ENCODE measurements at places on chromosomes 11 and 22.

DNA sequence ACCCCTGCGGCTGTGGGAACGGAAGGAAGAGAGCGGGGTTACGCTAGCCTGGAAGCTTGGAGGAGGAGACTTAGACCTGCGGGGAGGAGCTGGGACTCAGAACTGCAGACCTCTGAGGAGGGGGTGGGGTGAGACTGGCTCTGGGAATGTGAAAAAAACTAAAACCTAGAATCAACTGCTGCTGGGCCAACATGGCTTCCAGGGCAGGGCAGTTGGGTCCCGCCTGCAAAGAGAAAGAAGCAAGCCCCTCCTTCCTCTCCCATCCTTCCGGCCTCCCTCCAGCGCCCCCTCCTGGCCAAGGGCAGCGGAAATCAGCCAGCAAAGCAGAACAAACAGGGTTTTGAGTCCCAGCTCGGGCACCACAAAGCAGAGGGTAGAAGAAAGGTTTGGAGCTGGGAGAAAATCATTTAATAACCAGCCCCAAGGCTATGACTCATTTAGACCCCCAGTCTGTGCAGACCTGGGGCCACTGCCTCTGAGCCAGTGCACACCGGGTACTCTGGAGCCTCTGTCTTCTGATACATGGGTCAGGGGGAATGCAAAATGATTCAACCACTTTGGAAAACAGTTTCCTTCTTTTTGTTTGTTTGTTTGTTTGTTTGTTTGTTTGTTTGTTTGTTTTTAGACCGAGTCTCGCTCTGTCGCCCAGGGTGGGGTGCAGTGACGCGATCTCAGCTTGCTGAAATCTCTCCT lies 7.3 kb upstream of the NCF4 start:
- peak; percentile 68 for DNase-seq

DNA sequence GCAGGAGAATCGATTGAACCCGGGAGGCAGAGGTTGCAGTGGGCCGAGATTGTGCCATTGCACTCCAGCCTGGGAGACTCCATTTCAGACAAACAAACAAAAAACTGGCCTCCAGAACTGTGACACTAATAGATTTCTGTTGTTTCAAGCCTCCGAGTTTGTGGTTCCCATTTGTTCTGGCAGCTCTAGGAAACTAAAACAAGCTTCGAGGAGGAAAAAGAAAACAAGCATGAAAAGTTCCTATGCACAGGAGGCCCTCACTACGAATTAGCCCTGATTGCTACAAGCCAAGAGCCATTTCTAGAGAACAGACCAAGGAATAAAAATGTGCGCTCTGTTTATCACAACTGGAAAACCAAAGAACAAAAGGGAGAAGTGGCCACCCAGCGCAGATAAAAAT lies 47.8 kb upstream of the SHANK2 start:
- DNase-seq = no peak

DNA sequence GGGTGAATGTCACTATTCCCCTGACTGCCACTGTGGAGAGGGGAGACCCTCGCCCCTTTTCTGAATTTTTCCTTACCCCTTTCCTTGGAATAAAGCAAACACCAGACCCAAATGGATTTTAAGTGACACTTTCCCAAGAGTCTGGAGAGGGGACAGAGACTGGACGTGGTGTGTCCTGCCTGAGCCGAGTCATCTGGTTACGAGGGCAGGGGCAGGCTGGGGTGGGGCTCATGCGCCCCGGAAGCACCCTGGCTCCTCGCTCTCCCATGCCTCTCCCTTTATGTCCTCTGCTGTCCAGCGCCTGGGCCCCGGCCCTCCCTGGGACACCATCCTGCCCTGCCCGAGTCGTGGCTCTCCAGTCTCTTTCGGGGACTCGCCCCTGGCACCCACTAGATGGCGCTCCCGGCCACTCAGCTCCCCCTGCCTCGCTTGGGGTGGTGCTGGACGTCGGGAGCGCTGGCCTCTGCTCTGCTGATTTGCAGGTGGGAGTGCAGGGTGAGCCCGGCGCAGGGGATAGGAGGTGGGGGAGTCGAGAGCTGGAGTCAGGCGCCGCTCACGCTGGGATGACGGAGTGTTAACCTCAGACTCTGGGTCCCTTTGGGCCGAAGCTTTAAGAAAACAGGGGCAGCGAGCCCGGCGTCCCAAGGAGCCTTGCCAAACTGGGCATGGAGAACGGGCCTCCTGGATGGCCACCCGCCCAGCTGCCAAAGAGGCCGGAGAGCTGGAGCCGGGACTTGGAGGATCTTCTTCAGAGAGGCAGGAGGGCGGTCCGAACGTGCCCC lies 89.8 kb downstream of the RPS6KA4 start:
- DNase-seq = peak; percentile 53

- no peak for DNase-seq
Measured at GRCh38 chr11:2767071-2767470, 67.3 kb upstream of the KCNQ1OT1 start.

- DNase-seq = no peak
Measured at GRCh38 chr22:35464399-35464798, 64.5 kb downstream of the MCM5 start.

- no peak for DNase-seq
Measured at GRCh38 chr11:72856065-72856464, 41.9 kb downstream of the ATG16L2 start.

GRCh38 chr11:111367411-111368284 lies 11.4 kb downstream of the POU2AF1 start:
- no peak for DNase-seq

GRCh38 chr11:65577756-65578109 lies 1.9 kb downstream of the EHBP1L1 start:
- no peak for DNase-seq

GRCh38 chr11:19290356-19290755 lies 49.6 kb upstream of the E2F8 start:
- DNase-seq = no peak

DNA sequence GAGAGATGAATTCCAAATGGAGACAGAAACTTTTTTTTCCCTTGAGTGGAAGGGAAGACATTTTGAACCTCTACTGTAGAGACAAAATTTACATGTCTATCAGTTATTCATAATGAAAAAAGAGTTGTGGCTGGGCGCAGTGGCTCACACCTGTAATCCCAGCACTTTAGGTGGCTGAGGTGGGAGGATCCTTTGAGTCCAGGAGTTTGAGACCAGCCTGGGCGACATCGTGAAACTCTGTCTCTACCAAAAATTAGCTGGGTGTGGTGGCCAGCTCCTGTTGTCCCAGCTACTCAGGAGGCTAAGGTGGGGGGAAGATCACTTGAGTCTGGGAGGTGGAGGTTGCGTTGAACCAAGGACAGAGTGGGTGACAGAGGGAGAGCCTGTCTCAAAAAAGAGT lies 4.1 kb downstream of the EED start:
- DNase-seq = no peak

DNA sequence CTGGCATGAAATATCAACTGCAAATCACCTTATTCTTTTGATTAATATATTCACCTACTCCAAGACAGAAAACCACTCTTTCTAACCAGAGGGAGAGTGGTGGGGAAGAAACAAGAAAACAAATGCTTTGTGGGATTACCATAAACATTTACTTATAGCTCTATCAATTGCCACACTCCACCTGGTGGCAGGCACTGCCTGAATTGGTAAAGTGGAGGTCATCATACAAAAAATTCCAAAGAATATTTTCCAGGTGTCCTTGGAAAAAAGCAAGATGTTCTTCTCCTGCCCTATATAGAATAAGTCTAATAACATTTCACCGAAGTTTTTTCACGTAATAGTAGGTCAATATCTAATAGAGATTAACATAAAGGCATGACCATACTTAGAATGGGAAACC lies 45.3 kb downstream of the PHF21A start:
- DNase-seq = no peak

DNA sequence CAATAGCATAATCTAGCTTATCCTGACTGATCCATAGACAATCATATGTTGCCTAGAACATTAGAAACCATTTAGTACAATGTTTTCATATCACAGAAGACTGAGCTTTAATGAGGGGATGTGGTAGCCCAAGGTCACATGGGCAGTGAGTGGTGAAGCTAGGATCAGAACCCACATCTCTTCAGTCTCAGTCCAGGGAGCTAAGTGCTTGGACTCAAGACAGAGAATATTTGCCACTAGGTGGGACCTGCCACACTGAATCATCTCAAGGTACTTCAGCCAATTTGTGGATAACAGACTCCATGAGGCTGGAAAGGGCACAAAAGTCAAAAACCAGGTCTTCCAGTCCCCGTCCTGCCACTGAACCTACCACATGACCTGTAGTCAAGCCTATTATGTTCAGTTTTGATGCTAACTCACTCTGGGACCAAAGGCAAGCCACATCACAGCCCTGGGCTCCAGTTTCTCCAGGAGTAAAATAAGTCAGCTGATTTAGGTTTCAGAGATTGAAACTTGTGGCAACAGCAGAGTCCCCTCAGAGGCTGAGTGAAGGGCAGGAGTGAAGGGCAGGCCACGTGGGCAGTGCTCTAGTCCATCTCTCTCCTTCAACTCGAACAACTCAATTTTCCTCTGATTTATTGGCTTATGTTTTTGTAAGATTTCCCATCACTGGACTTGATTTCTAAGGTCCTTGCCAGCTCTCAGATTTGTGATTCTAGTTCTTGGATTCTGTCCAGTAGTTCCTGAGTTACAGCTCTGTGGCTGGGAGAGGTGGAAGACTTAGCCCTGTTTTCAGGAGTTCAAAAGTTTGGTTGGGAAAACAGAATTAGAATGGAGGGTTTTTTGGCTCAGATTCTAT lies 84.6 kb upstream of the PHOX2A start:
- DNase-seq = no peak

- no peak for DNase-seq
Measured at GRCh38 chr11:45048313-45048841, 97.7 kb upstream of the TP53I11 start.

DNA sequence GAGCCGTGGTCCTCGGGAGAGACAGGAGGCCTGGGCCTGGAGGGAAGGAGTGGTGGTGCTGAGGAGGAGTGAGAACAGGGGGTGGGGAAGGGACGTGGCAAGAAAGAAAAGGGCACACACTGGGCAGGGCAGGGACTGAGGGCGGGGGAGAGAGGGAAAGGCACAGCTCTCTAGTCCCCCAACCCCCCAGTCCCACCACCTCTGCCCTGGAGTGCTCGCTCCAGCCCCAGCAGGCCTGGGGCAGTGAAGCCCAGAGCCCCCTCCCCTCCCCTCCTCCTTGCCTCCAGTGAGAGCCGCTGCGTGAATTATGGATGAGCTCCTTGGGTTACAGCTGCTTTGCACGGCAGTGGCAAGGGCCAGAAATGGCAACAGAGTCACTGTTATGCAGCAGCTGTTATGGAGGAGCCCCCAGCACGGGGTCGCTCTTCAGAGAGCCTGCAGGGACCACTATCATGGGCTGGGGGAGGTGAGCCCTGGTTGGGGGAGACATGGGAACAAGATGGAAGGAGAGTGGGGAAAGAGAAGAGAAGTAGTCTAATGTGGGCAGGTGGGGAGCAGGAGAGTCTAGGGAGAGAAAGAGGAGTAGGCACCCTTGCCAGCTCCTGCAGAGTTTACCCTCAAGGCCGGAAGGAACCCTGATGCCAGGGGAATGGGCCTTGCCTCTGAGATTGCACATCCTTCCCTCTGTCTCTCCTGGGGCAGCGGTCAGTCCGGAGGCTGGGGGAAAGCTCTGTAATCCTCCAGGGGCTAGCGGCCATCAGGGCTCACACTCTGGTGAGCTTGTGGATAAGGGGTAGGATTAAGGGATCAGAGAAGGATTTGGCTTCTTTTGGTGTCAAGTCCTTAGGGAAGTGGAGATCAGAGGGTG lies 3.6 kb downstream of the RTN4RL2 start:
- no peak for DNase-seq

DNA sequence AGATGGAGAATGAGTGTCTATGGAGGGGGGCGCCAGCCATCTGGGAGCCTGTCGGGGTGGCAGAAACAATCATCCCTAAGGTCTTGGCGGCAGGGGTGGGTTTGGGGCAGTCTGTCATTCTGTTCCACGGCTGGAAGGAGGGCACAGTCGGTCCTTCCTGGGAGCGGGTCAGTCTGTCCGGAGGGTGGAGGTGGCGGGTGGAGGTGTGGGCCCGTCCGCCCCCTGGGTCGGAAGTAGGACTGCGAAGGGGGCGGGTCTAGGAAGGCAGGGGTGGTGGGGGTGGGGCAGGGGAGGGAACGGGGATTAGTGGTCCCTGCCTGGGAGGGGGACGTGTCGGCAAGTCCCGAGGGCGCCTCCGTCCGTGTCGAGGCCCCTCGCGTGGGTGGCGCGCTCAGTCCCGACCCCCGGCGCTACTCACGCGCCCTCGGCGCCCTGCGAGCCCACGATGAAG lies 461 bp downstream of the TBC1D10A start:
- no peak for DNase-seq

Measured in T-helper 17 cell (primary cell).